Neural progenitor cell (in vitro differentiated cells): ENCODE measurements at places on chromosomes 13 and 19.

- peak; percentile 11 for DNase-seq
Observed at GRCh38 chr13:96967248-96967745, 27.0 kb downstream of the OXGR1 start.

- DNase-seq = no peak
Observed at GRCh38 chr19:6023085-6023682, 45.2 kb upstream of the RANBP3 start.

GRCh38 chr13:113564331-113565023, 20.1 kb upstream of the TFDP1 start:
- no peak for DNase-seq

DNA sequence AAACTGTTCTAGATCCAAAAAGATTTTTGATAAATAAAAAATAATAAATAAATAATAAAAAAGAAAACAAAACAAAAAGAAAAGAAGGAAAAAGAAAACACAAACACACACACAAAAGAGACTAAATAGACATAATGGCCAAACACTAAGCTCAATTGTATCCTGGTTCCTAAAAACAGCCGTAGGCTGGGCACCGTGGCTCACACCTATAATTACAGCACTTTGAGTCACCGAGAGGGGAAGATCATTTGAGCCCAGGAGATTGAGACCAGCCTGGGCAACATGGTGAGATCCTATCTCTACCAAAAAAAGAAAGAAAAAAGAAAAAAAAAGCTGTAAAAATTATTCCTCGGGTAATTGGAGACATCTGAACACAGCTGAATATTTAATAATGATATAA, 8.9 kb downstream of the ETHE1 start:
- DNase-seq = no peak

GRCh38 chr13:113427562-113428468, 25.5 kb downstream of the ADPRHL1 start:
- peak; percentile 1 for DNase-seq

DNA sequence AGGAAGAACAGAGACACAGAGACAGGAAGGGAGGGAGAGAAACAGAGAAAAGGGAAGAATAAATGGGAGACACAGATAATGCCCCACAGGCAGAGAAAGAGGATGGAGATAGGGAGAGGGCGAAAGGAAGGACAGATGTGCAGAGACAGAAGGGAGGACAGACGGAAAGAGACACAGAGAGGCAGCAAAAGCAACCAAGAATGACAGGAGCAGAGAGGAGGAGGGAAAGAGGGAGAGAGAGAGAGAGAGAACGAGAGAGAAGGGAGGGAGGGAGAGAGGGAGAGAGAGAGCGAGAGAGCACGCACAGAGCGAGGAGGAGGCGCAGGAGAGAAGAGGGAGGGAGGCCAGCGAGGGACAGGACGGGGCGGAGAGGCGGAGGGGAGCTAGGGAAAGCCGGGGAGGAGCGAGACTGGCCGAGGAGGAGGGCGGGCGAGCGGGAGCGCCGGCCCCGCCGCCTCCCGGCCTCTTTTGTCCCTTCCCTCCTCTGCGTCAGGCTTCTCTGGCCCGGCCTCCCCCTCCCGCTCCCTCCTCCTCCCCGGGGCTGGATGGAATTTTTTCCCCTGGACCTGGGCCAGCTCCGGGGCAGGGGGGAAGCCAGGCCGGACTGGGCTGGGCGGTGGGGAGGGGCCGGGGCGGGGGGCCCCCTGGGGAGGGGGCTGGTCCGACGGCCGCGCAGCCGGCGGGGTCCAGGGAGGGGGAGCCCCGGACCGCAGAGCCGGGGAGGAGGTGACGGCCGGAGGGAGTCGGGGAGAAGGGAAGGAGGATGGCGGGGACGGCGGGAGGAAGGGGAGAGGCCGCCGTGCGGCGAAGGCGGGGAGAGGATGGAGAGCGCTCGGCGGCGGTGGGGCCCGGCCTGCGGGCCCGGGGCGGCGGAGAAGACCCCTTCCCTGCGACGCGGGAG, 4.2 kb upstream of the SPACA6 start:
- peak; percentile 91 for DNase-seq

- DNase-seq = no peak
Observed at GRCh38 chr19:9644472-9644871, 23.4 kb upstream of the ZNF561 start.

GRCh38 chr13:66574606-66575005, 655.5 kb downstream of the PCDH9 start:
- DNase-seq = no peak

DNA sequence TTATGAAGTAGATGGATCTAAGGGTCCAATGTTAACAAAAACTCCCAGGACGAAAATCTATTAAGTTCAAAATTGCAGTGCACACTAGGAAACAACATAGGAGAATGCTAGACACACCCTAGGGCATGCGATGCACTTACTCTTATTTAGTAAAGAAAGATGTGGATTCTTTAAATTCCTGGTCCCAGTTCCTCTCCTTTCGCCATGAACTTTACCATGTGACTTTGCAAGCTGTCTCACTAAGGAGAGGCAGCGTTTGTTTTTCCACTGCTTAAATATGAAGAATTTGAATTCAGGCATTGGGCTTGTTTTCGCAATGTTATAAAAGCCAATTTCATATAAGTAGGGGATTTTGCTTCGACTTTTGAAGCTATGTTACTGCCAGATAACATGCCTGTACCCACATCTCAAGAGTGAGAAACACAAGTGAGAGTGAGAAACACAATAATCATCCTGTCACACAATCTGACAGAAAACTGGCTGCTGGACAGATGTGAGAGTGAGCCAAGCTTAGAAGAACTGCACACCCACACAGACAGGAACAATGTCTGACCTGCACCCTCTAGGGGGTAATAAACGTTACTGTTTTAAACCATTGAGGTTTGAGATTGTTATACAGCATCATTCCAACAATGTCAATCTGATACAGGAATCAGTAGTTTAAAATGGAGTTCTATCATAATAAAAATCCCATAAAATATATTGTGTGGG, 1308.4 kb downstream of the SLITRK5 start:
- no peak for DNase-seq

DNA sequence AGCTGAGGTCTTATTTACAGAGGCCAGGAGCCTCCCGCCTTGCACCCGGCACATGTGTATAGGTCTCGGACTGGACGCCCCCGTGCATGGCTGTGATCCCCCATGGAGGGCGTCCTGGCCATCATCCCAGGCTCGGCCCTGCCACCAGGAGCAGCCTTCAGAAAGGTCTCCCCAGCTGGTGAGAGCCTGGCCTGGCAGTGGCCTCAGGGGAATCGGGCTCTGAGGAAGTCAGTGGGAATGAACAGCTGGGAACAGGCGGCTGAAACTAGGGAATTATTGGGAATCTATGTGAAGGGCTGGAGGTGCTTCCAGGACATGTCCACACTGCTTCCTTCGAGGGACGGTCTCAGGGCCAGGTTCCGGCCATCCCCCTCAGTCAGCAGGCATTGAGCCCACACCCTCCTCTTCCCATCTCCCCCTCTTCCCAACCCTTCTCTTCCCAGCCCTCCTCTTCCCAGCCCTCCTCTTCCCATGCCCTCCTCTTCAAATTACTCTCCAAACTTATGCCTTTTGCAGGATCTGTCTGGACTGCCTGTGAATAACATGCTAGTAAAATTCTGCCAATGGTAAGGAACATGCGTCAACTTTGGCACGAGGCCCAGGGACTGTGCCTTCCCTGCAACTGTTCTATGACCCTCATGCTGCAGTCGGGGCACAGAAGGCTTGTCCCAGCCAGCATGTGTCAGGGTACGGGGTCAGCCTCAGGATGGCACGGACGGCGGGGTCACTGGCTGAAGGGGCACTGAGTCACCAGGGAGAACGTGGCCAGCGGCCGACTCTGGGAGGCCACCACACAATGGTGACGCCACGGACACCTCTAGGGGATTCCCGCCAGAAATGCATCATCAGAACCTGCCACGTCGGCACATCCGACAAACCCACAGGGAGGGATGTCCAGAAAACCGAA, 24.2 kb upstream of the C13orf46 start:
- no peak for DNase-seq

DNA sequence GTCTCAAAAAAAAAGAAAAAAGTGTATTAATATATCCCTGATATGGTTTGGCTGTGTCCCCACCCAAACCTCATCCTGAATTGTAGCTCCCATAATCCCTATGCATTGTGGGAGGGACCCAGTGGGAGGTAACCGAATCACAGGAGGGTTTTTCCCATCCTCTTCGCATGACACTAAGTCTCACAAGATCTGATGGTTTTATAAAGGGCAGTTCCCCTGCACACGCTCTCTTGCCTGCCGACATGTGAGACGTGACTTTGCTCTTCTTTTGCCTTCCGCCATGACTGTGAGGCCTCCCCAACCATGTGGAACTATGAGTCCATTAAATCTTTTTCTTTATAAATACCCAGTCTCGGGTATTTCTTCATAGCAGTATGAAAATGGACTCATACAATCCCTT, 17.7 kb downstream of the STK24 start:
- no peak for DNase-seq

GRCh38 chr13:40115426-40115825, 460.0 kb downstream of the COG6 start:
- no peak for DNase-seq

- no peak for DNase-seq
Observed at GRCh38 chr19:8648240-8648639, 17.8 kb downstream of the NFILZ start.

- no peak for DNase-seq
Observed at GRCh38 chr13:29886446-29886845, 36.0 kb upstream of the UBL3 start.

DNA sequence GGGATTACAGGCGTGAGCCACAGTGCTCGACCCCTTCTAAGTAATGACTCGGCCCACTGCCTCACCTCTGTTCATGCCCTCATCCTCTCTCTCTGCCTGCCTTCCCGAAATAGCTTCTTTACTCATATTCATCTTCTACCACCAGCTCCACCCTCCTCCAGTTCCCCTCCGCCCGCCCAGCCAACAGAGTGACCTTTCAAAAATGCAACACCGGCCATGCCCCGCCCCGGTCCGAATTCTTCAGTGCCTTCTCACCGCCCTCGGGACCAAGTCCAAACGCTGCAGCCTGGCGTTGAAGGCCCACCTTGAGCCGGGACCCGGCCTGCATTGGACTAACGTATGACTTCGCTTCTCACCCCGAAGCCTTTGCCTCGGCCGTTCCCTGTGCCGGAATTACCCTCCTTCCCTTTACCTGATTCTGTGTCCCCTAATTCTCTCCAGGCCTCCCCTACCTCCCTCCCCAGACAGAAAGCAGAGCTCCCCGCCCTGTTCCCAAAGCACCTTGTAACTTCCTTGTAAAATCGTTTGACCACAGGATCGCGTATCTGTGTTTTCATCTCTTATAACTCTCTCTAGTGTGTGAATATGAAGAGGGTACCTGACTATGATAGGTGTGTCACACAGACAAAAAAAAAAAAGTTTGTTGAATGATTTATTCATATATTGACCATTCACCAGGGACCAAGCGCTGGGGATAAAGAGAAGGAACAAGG, 8.1 kb upstream of the MUC16 start:
- no peak for DNase-seq

GRCh38 chr13:77544355-77544754, 8.8 kb downstream of the SCEL start:
- no peak for DNase-seq

GRCh38 chr13:101511161-101511560, 58.7 kb downstream of the ITGBL1 start:
- no peak for DNase-seq

- no peak for DNase-seq
Observed at GRCh38 chr19:41740415-41741243, 14.7 kb upstream of the CEACAM6 start.

GRCh38 chr13:27621366-27622101, at the start of gene POLR1D:
TSS of gene POLR1D (plus strand) at chr13:27621892. CDS start at chr13:27621984, 92 bp downstream.
- DNase-seq = peak; percentile 90

DNA sequence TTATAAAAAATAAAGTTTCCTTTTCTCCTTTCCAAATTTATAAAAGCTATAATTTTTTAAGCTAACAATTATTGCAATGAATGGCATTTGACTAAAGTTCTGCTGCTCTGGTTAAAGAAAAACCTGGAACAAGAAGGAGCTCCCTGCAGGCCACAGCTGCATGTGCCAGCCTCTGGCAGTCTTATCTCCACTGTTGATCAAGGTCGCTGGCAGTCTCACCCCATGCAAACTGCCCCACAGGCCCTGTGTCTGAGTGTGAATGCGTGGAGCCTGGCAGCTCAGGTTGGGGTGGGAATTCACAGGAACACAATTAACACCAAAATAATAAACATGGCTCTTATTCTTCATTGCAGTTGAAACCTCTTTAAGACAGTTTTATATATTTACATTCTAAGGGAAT, 30.2 kb upstream of the FREM2 start:
- DNase-seq = no peak

DNA sequence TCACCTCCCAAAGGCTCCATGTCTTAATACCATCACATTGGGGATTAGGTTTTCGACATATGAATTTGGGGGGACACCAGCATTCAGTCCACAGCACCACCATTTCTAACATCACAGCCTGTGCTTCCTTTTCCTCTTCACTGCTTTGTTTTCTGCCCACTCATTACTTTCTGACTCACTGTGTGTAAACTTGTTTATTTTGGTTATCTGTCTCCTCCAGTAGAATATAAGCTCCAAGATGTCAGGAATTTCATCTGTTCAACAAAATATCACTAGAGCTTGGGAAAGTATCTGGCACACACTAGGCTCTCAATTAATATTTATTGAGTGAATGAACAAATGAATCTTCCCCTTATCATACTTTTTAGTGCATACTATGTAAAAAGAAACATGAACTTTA, 152.0 kb downstream of the NUFIP1 start:
- DNase-seq = no peak

DNA sequence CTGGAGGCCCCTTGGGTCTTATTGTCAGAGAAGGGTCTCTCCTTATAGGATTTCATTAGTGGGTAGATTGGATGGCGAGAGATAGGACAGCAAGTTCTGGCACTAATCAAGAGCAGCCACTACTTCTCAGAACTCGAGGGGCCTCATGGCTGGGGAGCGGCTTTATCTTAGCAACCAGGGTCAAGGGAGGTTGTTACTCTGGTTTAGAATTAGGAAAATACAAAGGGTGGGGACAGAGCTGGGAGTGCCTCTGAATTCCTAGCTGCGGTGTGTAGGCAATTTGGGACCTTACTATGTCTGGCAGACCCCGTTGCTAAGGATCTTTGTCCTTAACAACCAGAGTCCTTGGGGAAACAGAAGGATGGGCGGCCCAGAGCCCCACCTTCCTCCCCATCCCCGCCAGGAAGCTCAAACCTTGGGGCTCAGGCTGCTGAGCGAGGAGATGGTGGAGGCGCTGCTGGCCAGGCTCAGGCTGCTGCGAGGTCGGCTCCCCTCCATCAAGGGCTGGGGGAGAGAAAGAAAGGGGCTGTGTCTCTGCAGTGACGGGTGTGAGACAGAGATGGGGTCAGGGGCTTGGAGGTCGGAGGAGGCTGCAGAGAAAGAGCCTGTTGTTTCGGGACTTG, 1.2 kb downstream of the PLEKHA4 start:
- no peak for DNase-seq
